ENCODE measurements at places on chromosomes 3 and 15. TPM values are rescaled to one million over a fixed set of nuclear protein-coding genes. Genes with fewer than 3 reads are reported as not detected.

DNA sequence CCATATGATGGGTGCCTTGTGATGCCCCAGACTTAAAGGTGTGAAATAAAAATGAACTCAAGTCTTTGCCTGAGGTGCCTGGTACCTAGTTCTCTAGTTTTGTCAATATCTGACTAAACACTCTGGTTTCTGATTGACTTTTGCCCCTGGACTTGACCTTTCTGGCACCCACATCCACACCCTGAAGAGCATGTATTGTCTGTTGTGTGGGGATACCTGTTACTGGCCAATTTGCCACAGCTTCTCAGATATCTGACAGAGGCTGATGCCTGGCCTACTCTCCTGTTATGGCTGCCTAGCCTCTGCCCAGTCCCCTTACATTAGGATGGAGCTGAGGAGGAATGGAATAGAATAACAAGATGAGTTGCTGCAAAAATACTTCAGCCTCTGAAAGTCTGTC is 3.6 kb downstream of the ZBTB38 start:
- DNase-seq: no peak

DNA sequence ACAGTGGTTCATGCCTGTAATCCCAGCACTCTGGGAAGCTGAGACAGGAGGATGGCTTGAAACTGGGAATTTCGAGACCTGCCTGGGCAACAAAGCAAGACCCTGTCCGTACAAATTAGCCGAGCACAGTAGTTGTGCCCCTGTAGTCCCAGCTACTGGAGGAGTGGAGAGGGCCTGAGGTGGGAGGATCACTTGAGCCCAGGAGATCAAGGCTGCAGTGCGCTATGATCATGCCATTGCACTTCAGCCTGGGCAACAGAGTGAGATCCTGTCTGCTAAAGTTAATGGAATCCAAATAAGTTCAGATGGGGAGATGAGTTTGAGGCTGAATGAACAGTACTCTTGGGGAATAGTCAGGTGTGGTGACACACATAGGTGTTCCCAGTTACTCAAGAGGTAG is 14.4 kb downstream of the TRIM71 start:
- DNase-seq: no peak

DNA sequence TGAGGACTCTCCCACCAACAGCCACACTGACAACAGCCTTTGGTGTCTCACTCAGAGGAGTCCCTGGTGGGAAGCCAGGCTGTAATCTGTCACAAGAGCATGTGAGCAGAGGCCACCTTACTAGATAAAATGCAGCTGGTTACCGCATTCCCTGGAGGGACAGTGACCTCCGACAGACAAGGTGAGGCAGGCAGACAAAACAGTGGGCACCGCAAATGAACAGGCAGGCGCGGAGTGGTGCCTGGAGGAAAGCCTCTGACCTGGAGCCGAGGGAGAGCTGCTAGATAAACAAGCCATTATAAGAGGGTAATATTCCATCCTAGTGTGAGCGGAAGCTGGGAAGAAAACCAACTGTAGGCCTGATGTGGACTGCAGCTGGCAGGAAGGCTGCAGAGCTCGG is 736.4 kb downstream of the FHIT start:
- no peak for DNase-seq

DNA sequence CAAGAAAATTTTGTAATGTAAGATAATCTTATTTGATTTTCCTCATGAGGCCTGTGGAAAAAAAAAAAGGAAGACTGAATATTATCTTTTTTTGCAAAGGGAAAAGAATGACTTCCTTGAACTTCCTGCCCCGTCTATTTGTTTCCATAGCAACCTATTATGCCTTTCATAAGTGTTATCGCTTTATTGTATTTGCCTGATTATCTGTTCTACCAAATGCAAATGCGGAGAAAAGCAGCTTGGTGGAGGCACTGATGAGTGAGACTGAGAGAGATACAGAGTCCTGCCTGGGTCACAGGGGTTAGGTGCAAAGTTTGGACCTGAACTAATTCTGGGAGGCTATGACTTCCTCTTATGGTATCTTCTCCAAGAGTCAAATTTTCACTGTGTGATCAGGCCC is 334.0 kb upstream of the KCNMB2 start:
- no peak for DNase-seq

- no peak for DNase-seq
These were observed at the start of gene VGLL3 for GRCh38 chr3:86990734-86991481. Gene VGLL3 (minus strand): TSS chr3:86991149. CDS start chr3:86990743, 406 bp downstream.

DNA sequence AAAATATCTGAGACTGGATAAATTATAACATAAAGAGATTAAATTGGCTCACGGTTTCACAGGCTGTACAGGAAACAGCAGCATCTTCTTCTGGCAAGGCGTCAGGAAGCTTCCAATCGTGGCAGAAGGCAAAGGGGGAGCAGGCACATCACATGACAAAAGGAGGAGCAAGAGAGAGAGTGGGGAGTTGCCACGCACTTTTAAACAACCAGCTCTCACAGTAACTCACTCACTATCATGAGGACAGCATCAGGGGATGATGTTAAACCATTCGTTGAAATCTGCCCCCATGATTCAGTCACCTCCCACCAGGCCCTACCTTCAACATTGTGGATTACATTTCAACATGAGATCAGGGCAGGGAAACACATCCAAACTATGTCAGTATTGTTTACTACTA is 114.5 kb upstream of the SPATA16 start:
- DNase-seq: no peak

DNA sequence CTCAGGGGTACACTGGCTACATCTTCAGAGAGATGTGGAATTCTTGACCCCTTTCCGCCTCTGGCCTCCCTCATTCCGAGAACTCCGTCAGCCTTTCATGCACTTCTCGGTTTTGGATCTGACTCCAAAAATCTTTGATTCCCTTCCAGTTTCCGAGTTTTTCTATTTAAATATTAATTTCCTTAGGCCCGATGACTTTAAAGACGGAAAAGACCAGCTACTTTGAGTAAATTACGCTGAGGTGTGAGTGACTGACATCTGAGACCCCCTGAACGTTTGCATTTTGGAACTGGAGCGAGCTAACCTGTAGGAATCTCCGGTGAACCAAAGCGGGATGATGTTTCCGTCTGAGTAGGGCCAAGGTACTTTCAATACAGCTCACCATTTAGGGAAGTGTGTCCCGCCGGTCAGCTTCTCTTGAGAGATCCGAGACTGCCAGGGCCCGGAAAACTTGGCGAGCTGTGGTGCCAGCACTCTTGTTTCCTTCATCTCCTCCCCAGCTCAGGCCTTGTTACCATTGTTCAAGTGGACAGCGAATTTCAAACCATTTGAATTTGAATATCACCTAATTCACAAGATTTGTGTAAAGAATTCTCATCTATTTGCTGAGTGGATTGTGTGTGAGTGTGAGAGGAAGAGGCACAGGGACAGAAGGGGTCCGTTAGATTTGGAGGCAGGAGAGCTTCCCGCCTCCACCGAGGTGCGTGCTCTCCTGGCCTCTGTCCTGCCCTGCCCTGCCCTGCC is 5.4 kb downstream of the SOX14 start:
- no peak for DNase-seq

DNA sequence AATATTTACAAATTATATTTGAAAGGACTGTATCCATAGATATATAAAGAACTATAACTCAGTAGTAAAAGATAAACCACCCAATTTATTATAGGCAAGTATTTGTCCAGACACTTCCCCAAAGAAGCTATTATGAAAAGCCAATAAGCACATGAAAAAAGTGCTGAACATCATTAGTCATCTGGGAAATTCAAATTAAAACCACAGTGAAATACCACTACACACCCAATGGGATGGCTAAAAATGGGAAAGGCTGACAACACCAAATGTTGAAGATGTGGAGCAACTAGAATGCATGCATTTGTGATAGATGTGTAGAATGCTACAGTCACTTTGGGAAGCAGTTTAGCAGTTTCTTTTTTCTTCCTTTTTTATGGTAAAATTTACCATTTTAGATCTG is 147.0 kb downstream of the PDE8A start:
- DNase-seq: no peak

DNA sequence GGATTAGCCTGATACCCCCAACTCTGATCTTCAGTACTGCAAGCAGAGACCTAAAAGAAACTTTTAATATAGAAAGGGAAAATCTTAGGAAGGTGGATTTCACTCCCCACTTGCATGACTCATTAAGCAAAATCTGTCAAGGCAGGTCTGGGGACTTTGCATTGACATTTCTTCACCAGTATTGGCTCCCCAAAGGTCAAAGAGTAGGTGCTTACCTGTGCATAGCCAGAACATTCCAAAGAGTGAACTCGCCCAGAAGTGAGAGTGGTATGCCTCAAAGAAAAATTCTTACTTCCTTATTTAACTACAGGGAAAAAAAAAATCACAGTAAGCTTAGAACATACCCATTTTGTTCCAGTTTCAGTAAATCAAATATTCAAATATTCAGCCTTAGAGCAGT is 140.9 kb upstream of the TP63 start:
- no peak for DNase-seq

- DNase-seq: no peak
These were observed 829 bp downstream of the RNF7 start for GRCh38 chr3:141738891-141739363.

DNA sequence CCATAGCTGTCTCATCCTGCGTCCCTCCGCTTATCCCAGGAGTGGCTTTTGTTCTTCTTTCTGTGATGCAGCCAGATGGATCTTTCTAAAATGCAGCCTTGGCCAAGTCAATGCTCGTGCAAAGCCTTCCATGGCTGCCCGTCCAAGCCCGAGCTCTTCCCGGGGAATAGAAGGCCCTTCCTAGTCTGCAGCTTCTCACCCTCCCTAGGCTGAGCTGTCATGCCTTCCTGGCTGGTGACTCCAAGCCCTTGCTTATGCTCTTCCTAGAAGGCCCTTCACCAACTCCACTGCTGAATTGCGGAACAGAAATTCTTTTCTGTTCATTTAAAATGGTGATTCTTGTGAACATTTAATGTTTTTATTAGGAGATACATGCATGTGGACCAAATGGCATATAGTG is 95.9 kb downstream of the SMAD6 start:
- DNase-seq: no peak

GRCh38 chr3:187291001-187291511 is 481 bp downstream of the MASP1 start:
- DNase-seq: no peak

DNA sequence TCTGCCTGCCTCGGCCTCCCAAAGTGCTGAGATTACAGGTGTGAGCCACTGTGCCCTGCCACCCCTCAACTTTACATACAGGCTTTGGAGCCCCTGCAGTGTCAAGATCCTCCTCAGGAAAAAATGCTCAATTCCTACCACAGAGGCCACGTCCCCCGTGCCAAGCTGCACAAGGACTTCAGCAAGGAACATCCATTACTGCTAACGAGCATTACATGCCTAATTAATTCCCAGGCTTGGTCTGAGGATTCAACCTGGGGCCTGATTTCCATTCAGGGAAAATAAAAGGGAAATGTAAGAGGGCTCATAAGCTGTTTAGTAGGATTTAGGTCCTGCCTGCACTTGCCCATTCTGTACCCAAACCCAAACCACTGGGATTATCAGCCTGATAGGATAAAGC is 161.4 kb downstream of the RAB11A start:
- DNase-seq: no peak

- DNase-seq: no peak
These were observed 19.5 kb downstream of the PHC3 start for GRCh38 chr3:170162052-170162451.

DNA sequence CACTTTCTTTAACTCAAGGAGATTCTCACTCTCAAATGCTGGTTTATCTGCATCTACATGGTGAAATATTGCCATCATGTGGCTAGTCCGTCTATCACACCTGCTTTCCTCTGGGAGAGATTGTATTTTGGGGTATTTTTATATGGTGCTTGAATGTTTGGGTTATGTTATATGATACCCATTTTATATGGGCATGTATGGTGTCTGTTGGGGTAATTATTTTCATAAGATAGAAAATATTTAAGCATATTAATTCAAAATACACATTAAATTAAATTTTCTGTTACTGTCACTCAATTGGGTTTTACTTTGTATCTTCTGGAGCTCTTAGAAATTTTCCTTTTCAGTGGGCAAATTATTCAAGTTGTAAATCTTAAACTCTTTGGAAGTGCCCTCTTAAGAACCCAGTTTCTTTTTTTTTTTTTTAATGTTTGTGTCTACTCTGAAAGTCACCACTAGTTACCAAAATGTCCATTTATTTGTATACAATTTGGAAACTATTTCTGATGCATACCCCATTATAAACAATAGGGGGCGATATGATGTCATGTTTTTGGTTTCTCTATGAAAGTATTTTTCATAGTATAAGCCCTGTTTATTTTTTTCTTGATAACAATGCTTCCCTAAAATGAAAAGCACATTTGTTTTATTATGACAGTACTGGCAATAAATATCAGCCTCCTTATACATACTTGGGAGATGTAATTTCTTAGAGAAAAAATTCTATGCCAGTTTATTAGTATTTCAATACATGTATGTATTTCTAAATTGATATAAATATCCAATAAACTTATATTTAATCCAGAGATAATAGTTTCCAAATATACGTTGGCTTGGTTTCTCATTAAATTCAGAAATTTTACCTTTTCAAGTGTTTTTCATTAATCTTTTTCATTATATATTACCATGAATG is 36.1 kb upstream of the PLSCR5 start:
- peak; percentile 39 for DNase-seq

- no peak for DNase-seq
These were observed 517.5 kb downstream of the NTRK3 start for GRCh38 chr15:87739081-87739480.

- no peak for DNase-seq
These were observed 357.0 kb upstream of the SEMA6D start for GRCh38 chr15:47360305-47360704.

- no peak for DNase-seq
These were observed 75.2 kb upstream of the GRM7 start for GRCh38 chr3:6785726-6786125.

DNA sequence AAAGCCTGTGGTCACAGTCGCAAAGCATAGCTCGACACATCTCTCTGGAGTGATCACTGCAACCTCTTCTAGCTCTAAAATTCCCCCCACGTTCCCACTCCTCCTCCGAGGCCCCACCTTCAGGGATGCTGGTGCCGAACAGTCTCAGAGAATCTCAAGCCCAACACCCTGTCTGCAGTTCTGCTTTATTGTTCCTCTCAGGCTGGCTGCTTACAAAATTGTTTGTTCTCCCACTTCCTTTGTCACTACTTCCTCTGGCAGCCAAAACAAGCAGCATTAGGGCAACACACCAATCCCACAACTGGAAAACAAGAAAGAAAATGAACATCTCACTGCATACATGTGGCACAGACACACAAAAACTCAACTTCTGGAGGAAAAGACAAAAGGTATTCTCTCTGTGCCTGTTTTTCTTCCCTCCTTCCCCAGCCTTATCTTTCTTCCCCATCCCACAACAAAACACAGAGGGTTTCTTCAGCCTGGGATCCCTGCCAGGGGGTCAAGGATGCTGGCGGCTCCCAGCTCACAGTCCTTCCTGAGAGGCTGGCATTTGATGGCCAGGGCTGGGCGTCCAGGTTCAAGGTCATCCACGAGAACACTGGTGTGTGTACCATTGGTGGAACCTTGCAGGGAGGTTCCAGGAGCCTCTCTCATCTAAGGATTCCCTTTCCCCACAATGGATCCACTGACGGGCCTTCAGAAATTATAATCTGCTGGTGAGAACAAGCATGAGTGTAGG is 108.4 kb downstream of the TMCO5A start:
- DNase-seq: no peak

- no peak for DNase-seq
These were observed 21.6 kb downstream of the HAPLN3 start for GRCh38 chr15:88873786-88874185.

RASA2 gene
- total RNA-seq: 13.4 TPM

TGM5 gene
- not detected for total RNA-seq

CADM2 gene
- 25.0 TPM for total RNA-seq

UBE3A gene
- 78.2 TPM for total RNA-seq

LSMEM2 gene
- not detected for total RNA-seq

CHRFAM7A gene
- total RNA-seq: 1.3 TPM

TIMP4 gene
- 4.7 TPM for total RNA-seq

PLA2G4E gene
- total RNA-seq: not detected

CPLX3 gene
- 0.07 TPM for total RNA-seq

ZNF774 gene
- 0.69 TPM for total RNA-seq

FETUB gene
- not detected for total RNA-seq

LXN gene
- total RNA-seq: 35.7 TPM

Data from NCI-H460 (cell line).